ENCODE measurements at places on chromosomes 2 and 18.

DNA sequence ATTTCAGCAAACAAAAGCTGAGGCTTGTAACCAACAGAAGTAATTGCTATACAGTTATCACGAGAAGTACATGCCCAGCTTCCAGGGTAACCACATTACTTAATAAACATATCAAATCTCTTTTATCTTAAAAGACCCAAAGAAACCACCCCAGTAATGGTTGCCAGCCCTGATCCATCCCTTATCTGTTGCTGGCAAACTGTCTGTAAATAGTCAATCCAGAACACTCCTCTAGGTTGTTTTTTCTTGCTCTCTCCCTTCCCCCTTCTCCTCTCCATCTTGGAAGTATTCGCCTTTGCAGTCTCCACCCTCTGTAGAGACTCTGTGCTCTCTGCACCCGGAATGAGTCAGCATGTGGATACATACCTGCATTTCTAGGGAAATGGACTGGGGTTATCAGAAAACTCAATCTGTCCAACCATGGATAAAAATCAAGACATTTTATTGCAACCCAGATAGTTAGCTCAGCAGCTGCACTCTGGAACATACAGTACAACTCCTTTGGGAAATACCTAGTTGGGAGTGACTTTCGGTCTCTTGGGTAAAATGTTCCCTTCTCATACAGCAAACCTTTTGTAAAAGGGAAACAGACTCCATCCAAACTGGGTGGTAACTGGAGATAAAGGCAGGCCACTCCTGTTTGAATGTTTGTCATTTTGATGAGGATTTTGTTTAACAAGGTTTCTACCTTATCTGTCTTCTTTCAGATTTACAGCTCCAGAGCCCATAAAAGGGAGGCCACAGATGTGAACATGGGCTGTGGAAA, 123.5 kb upstream of the FOSL2 start:
- no peak for DNase-seq

- no peak for DNase-seq
Observed at GRCh38 chr2:205041472-205042130, 496.3 kb downstream of the PARD3B start.

DNA sequence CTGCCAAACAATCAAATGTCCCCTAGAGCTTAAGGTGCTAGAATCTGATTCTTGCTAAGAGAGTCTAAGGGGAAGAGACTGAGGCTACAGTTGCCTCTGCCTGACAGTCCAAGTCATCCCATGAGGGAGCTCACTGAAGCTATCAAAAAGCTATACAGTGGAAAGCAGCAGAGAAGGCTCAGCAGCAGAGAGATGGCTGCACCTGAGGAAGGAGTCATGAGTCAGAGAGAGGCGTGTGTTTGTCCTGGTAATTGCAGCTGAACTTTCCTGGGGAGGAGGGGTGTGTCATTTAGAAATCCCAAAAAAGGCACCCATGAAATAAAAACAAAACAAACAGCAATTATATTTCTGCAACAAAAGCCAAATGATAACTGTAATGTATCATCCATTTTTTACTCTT, 305.2 kb upstream of the UBE2E3 start:
- no peak for DNase-seq

DNA sequence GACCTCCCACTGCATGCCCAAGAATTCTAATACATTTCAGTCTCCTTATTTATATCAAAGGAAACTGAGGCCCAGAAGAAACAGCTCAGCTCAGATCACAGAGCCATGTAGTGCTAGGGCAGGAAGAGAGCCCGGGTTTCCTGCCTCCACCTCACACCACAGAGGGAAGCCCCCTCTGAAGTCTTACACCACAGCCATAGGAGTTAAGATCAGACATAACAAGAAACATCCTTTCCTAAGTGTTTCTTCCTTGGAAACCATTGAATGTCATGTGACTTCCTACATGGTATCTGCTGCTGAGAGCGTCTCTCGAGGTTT, 102.1 kb downstream of the MTCL1 start:
- DNase-seq, result no peak

DNA sequence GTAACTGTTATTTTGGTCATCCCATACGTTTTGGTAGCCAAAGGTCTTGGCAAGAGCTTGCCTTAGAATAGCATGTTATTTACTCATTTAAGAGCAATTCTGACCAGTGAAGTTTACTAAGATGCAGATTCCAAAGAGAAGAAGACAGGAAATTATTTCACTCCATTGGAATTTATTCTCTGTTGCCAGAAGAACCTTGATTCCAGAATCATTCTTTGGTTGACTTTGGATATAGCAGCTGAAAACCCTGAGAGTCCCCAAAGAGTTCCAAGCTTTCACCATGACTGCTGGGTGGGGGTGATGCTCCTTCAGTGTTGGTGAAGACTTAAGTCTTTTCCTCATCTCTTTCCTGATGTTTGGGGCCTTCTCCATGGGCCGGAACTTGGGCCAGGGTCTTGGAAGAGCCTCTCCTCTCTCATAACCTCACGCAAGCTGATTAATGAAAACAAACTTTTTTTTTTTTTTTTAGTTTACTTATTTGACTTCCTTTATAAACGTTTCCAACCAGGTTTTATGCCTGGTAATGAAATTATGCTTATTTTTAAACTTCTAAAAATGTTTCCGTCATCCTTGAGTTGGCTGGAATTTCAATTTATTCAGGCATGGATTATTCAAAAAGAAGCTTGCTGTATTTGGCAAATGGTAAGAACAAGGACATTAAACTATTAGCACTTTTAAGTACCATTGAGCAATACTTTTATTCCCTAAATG, 192.0 kb downstream of the MTX2 start:
- DNase-seq, result no peak

DNA sequence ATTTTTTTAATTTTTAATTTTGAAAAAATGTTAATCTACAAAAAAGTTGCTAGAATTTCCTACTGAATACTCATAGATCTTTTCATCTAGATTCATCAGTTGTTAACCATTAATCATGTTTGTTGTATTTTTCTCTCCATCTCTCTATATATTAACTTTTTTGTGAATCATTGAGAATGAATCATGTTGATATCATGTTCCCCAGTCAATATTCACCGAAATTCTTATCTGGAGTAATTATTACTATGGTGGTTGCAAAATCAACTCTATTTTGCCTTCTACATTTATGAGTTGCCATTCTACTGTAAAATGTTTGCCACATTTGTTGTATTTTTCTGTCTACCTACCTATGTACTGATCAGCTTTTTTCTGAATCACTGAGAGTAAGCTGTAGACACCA, 154.0 kb downstream of the SPP2 start:
- no peak for DNase-seq

DNA sequence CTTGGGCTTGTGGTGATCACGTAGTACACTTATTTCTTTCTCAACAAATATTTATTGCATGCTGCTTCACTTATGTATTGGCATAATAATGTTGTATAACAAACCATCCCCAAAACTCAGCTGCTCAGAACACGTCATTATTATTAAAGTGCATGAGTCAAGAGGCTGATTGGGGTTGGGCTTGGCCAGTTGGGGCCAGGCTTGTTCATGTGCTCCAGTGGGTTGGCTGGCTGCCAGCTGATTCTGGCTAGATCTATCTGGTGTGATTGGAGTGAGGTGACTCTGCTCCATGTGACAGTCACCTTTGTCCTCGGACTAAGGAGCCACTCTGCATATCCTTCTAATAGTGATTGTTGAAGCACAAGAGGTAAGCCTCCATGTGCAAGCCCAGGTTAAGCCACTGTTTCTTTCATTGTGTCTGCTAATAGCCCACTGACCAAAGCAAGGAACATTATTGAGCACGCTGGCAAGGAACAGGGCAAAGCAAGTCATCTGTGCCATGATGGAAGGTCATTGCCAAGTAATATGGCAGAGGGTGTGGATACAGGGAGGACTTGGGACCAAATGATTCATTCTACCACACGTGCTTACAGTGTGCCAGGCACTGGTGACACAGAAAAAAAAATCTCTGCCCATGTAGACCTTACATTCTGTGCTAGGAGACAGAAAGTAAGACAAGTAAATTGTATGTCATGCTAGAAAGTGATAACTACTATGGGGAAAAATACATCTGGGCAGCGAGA, 63.3 kb upstream of the TMEM182 start:
- no peak for DNase-seq

DNA sequence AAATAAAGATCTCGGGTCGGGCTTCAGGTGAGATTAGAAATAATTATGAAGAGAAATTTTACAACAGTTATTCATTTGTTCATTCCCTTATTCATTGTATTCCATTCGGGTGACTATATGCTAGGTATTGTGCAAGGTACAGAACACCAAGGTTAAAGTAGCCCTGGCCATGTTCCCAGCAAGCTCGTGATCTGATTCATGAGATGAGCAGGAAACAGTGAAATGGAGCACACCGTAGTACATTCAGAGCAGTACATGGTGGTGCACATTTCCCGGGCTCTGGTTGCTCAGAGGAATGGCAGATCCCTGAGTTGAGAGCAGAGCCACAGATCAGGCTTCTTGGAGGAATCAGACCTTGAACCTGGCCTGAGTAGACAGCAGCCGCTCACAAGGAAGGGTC, 87.7 kb downstream of the PRKRA start:
- DNase-seq, result no peak

GRCh38 chr2:157922336-157922735, 46.2 kb upstream of the ACVR1 start:
- DNase-seq, result no peak

- DNase-seq, result no peak
Observed at GRCh38 chr2:211391189-211391567, 834.8 kb downstream of the CPS1 start.

DNA sequence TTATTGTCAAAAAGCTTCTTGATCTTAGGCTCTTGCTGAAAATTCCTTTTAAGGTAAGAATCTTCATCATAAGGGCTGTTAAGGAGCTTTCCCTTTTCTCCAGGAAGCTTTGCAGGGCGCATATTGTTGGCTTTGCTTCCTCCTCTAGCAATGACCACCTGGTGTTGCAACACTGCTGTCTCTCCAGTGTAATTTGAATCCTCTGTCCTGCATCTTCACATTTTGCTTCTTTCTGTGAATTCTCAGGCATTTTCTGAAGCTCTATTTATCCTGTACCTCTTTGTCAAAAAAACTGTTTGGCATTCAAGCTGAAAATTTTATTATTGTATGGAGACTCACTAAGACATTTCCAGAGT, 533.1 kb upstream of the CHAC2 start:
- DNase-seq, result no peak

- DNase-seq, result no peak
Observed at GRCh38 chr2:181305301-181306123, 151.7 kb upstream of the ITGA4 start.

GRCh38 chr18:45324495-45325113, 290.7 kb upstream of the SLC14A2 start:
- DNase-seq, result no peak
